ENCODE measurements at places on chromosomes 2 and 18. TPM values are rescaled to one million over a fixed set of nuclear protein-coding genes. Genes with fewer than 3 reads are reported as not detected.

C2orf80 gene
- total RNA-seq: not detected

PLGLB2 gene
- total RNA-seq: 0.26 TPM

MYO5B gene
- total RNA-seq: 16.2 TPM

GYPC gene
- total RNA-seq: not detected

FNDC4 gene
- total RNA-seq: 1.2 TPM

RAX gene
- total RNA-seq: not detected

CABYR gene
- total RNA-seq: 1.0 TPM

TOGARAM2 gene
- total RNA-seq: 0.17 TPM

NYAP2 gene
- not detected for total RNA-seq

CDH19 gene
- not detected for total RNA-seq

UGT1A4 gene
- not detected for total RNA-seq

MTCL1 gene
- total RNA-seq: 20.5 TPM

CNTNAP5 gene
- 0.11 TPM for total RNA-seq

C2orf81 gene
- 0.37 TPM for total RNA-seq

SLC19A3 gene
- total RNA-seq: not detected

NPAS2 gene
- total RNA-seq: 63.1 TPM

ASIC4 gene
- total RNA-seq: not detected

IL1B gene
- 4.1 TPM for total RNA-seq

COL4A4 gene
- total RNA-seq: 0.10 TPM

CERKL gene
- not detected for total RNA-seq

GALNT5 gene
- not detected for total RNA-seq

BUB1 gene
- total RNA-seq: 89.2 TPM
